ENCODE measurements at places on chromosomes 16 and 17.

DNA sequence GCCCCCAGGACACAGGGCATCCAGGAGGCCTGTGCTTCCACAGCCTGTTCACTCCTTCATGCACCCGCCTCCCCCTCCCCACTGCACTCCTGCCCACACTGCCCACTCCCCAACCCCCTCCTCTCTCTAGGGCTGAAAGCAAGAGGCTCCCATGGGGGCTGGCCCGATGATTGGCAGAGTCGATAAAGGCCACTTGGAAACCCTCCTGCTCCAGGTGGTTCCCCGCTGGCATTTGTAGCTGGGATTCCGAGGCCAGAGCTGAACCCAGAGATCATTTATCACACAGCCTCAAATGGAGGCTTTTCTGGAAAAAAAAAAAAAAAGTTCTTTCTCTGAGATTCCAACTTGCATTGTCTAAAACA is 74.1 kb downstream of the SREBF1 start:
- no peak for DNase-seq

- no peak for DNase-seq
Measured at GRCh38 chr17:21379080-21379711, 3.0 kb downstream of the KCNJ12 start.

GRCh38 chr16:87953308-87954215 is 2.3 kb downstream of the BANP start:
- DNase-seq: no peak

DNA sequence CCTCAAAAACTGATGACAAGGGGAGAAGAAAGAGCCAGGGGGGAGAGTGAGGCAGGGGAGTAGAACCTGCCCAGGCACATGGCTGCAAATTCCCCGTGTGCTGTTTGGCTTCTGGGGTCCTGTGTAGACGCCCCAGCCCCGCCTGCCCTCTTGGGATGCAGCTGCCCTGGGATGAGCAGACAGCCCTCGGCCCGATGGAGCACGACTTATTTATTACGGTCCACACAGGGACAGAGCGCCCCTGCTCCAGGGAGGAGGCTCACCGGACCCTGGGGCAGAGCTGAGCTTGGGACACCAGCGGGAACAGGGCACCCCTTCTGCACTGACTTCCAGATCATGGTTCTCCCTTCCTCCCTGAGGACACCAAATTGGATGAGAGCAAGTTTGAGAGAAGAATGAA is 9.1 kb downstream of the LDHD start:
- no peak for DNase-seq

DNA sequence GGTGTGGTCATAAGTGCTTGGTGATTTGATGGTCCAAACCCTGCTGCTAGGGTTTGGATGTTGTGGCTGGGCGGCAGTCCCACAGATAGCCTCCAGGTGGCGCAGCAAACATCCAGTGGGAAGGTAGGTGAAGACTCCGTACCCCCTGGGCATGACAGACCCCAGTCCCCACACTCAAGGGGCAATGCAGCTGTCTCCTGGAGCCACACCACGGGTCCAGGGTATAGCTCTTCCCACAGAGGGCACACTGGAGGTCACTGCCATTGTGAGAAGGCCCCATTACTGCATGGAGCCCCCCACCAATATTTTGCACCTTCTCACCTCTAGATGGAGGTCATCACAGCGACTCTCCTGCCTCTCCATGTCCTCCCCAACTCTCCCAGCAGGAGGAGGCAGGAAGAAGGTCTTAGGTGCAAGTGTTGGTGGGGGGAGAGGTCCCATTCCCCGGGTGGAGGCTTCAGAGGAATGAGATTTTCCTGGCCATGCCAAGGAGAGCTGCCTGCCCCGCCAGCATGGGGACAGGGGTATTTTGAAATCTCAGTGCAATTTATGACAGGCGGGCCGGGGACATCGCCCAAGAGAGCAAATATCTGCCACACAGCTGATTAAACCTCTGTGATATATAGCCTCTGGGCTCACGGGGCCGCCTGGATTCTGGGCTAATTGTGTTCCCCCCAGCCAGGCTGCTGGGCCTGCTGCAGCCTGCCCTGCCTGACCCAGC is 17.1 kb upstream of the C17orf113 start:
- DNase-seq: peak; percentile 76

DNA sequence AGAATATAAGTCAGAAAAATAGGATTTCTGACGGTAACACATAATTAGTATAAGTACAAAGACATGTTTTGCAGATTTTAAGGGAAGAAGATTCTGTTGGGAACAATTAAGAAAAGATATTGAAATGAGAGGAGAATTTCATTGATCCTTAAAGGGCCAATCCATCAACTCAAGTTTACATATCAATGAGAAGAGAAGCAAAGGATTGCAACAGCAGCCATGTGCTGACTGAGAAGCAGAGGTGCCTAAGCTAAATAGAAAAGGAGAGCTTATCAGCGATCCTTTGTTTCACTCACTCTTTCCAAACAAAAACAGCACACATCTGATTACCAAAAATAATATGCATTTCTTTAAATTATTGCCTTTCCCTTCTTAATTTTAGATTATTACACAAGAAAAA is 94.6 kb downstream of the ITFG1 start:
- no peak for DNase-seq

GRCh38 chr17:50917418-50917743 is 51.2 kb upstream of the TOB1 start:
- no peak for DNase-seq

All from HT-29 (cell line).